Naive thymus-derived CD8-positive, alpha-beta T cell (primary cell): ENCODE measurements at places on chromosomes 1 and 21. TPM values are rescaled to one million over a fixed set of nuclear protein-coding genes. Genes with fewer than 3 reads are reported as not detected.

CADM3 gene
- total RNA-seq: not detected

FAM72C gene
- not detected for total RNA-seq

MAP10 gene
- 5.0 TPM for total RNA-seq

KIF21B gene
- 91.7 TPM for total RNA-seq
